ENCODE measurements at places on chromosomes 12 and 14.
A peak's percentile ranks its signal among the peaks of the same experiment; 100 is the strongest.

- no peak for DNase-seq
These were observed 227.5 kb downstream of the AACS start for GRCh38 chr12:125292700-125293099.

- DNase-seq = no peak
These were observed 27.6 kb upstream of the ETV6 start for GRCh38 chr12:11621797-11622423.

GRCh38 chr14:41868396-41868795 lies 261.7 kb downstream of the LRFN5 start:
- DNase-seq = no peak

- no peak for DNase-seq
These were observed 68.4 kb downstream of the C12orf75 start for GRCh38 chr12:105398930-105399329.

- peak; percentile 6 for DNase-seq
These were observed 6.0 kb downstream of the TMCC3 start for GRCh38 chr12:94644141-94644979.

DNA sequence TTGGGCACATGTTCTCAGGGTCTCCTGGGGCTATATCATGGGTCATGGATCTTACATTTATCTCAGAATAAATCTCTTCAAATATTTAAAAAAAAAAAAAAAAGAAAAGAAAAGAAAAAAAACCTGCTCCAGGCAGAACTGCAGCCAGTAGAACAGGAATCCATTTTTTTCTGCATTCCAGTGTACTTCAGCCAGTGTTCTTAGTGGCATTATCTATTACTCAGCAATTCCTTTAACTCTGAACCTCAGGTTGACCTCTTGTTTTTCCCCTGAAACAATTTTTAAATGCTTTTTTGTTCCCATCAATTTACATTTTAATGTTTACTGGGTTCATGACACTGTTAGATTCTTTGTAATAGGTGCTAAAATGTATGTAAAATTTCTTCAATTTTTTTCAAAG lies 66.7 kb upstream of the STXBP6 start:
- no peak for DNase-seq

GRCh38 chr14:69093631-69094421 lies 59.1 kb downstream of the DCAF5 start:
- DNase-seq = no peak

DNA sequence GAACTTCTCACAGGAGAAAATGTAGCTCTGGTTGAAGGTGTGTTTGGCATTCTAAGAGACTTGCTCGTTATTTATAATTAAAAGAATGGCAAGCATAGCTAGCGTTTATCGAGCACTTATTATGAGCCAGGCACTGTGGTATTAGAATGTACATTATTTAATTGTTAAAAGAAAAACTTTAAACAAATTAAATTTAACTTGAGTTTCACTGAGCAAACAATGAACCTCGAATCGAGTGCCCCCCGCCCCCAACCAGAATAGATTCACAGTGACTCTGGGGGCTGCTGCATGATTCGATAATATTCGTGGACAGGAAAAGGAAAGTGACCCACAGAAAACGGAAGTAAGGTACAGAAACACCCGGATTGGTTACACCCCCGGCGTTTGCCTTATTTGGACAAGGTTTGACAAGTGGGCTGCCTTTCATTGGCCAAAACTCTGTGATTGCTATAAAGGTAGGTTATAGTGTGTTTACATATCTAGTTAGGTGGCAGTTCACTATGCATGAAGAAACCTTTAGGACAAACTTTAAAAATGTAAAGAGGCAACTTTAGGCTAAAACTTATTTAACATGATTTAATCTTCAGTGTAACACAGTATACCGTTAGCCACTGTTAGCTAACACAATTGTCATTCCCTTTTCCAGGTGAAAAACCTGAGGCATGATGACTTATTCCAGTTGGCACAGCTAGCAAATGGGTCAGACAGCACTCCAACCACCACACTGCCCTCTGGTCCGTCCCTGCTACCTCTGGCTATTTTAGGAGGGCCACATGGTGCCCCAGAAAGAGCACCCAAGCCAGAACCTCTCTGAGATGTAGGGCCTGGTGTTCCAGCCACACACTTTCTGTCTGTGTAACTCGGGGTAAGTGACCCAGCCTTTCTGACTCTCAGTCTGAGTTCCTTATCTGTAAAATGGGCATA lies 7.1 kb downstream of the SCNN1A start:
- no peak for DNase-seq

DNA sequence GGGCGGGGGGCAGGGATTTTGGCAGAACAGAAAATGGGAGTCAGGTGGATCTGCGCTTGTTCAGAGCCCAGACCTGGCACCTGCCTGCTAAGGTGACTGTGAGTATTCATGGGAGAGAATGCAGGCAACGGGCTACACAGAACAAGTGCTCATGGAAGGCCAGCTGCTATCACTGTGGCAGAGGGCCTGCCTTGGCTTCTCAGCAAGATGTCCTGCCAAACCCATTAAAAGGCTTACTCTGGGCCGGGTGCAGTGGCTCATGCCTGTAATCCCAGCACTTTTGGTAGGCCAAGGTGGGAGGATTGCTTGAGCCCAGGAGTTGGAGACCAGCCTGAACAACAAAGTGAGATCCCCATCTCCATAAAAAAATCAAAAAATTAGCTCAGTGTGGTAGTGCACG lies 21.0 kb downstream of the DIO3 start:
- DNase-seq = no peak

DNA sequence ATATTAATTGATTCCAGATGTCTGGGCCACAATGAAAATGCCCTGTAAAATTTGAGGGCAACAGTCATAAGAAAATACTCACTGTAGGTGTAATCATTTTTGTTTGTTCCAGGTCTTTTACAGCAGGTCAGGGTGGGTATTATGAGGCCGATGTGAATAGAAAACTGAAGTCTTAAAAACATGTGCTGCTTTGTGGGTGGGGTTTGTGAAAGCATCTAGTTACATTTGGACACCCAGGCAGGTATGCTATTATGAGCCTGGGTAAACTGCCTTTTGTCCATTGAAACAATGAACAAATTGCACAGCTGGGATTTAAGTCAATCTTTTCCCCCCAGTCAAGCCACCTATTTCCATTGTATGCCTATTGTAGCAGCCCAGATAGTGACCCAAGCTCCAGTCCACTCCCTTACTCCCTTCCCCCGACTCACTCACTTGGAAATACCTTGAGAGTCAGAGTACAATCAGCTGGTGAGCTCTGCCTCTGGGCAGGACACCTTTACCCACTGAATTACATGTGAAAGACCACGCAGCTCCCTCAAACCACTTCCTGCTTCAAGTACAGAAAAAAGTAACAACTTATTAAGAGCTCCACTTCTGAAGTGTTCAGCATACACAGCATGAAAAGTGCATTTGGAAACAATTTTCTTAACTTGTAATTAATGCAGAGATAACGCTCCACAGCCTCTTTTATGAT lies 1.8 kb downstream of the IGF1 start:
- DNase-seq = no peak

DNA sequence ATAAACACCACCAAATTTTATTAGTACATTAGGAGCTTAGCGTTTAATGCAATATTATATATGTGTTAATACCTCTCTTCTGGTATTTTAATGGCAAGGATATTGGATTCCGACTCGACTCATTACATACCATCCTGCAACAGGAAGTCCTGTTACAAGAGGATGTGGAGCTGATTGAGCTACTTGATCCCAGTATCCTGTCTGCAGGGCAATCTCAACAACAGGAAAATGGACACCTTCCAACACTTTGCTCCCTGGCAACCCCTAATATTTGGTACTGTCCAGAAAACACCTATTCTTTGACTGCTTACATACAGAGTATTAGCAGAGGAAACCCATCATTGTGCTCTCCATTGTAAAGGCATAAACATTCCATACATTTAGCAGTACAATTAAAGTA lies 45.2 kb downstream of the VEZT start:
- no peak for DNase-seq

- DNase-seq = no peak
These were observed 690.5 kb downstream of the C12orf50 start for GRCh38 chr12:87338681-87339080.

- no peak for DNase-seq
These were observed 216.2 kb downstream of the CPNE8 start for GRCh38 chr12:38689195-38689594.

DNA sequence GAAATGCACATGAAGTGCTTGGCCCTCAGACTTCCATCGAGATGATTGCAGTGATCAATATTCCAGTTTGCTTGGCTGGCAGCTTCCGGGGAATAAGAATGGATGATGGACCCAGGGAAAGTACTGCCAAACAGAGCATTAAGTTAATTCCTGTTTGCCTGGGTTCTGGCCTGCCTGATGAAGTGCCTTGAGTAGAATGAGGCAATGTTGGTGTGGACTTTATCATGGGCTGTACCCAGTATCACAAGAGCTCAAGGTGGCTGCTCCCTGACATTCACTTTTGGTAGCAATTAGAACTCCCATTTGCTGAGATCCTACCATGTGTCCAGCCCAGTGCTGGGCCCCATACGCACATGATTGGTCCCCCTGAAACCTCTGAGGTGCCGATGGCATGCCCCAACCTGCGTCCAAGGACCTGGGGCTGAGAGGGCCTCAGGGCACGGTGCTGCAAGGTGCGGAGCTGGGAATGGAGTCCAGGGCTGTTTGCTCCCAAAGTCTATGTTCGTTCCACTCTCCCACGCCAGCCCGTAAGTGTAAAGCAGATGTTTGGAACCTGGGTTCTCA lies 80.7 kb downstream of the SLC25A47 start:
- DNase-seq = no peak

DNA sequence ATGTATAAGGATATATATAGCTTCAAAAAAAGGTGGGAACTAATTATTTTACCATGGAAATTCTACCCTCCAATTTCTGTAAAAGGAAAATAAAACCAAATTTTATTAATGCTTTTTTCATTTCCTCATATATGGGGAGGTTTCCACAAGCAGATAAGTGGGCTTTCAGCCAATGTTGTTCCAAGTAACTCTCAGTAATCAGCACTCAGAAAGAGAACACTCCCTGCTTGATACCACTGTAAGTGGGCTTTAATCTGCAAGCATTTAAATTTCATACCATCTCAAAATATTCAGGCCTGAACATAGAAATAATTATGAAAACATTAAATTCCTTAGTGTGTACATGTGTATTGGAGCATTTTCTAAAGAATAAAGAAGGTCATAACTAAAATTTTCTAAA lies 827.6 kb downstream of the C12orf50 start:
- no peak for DNase-seq

DNA sequence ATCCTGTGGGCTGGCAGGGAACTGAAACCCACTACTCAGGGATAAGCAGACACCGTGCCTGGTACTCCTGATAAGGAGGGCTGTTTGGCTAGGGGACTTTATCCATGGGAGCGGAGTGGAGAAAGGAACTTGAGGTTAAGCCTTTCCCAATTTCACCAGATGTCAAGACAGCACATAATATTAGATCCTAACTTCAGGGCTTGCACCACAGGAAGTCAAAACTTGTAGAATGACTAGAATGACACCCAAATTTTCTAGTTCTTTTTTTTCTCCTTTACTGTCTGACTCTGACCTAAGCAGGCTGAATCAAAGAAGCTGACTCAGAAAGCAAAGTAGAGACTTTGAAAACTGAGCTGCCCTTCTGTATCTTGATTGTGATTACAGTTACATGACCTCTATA lies 7.1 kb upstream of the CGRRF1 start:
- no peak for DNase-seq

- no peak for DNase-seq
These were observed 23.0 kb upstream of the ST8SIA1 start for GRCh38 chr12:22357531-22357930.
